ENCODE measurements at places on chromosomes 12 and 14.

DNA sequence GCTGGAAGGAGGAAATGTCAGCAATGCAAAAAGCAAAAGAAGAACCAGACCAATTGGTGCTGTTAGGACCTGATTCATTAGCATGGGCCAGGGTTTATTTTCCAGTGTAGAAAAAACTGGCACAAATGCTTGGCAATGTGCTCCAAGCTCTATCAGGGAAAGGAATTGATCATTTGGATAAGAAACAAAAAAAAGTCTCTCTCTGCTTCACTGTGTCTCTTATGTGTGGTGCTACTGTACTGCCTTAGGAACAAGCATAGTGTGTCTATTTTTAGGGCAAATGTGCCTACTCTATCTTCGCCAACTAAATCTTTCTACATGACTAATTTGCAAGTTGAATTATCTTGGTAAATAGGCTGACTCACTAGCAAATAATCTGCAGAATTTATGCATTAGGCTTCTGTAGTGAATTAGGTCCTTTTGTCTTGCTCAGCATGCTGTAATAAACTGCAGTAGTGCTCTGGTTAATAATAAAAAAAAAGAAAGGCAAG is 236.7 kb downstream of the MDGA2 start:
- no peak for DNase-seq

GRCh38 chr14:23174296-23175184 is 8.9 kb downstream of the SLC7A8 start:
- no peak for DNase-seq

- no peak for DNase-seq
These were observed 91.6 kb upstream of the GRIN2B start for GRCh38 chr12:14072987-14073386.

GRCh38 chr14:95180966-95181741 is 23.8 kb upstream of the DICER1 start:
- no peak for DNase-seq

DNA sequence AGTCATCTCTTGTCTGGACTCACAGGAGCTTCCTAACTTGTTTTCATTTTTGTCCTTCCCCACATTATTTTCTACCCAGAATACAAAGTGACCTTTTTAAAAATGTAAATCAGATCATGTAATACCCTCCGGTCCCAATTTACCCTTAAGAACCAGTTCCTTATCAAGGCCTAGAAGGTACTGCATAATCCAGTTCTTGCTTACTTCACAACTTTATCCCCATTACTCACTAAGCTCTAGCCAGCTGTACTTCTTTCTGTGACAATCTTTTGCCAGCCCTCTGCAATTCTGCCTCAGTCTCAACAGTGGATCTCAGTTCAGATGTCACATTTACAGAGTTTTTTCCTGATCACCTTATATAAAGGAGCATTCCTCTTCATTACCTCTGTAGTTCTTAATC is 11.6 kb downstream of the RAP1B start:
- DNase-seq: no peak

- no peak for DNase-seq
These were observed 23.4 kb downstream of the ALDH1L2 start for GRCh38 chr12:105060715-105061378.

GRCh38 chr12:76065917-76066316 is 18.6 kb downstream of the NAP1L1 start:
- no peak for DNase-seq

DNA sequence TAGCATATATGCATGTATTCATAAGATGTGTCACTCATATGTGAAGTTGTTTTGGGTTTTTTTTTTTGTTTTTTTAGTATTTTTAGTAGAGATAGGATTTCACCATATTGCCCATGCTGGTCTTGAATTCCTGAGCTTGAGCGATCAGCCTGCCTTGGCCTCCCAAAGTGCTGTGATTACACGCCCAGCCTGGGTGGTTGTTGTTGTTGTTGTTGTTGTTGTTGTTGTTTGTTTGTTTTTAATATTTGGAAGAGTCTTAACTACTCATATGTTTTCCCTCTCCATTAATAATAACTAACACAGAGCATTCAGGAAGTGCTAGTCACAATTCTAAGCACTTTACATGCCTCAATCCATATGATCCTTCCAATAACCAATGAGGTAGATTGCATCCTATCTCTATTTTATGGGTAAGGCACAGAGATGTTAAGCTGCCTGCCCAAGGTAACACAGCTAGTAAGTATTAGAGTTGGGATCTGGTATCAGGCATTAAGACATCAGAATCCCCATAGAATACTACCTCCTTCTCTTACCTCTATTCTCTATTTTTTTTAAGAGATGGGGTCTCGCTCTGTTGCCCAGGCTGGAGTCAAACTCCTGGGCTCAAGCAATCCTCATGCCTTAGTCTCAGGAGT is 27.6 kb downstream of the SLC25A21 start:
- DNase-seq: no peak

DNA sequence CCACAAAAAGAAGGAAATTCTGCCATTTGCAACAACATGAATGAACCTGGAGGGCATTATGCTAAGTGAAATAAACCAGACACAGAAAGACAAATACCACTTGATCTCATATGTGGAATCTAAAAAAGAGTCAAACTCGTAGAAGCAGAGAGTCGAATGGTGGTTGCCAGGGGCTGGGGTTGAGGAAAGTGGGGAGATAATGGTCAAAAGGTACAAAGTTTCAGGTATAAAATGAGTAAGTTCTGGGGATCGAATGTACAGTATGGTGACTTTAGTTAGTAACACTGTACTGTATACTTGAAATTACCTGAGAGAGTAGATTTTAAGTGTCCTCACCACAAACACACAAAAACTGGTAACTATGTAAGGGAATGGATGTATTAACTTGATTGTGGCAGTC is 129.4 kb downstream of the PPM1H start:
- no peak for DNase-seq

DNA sequence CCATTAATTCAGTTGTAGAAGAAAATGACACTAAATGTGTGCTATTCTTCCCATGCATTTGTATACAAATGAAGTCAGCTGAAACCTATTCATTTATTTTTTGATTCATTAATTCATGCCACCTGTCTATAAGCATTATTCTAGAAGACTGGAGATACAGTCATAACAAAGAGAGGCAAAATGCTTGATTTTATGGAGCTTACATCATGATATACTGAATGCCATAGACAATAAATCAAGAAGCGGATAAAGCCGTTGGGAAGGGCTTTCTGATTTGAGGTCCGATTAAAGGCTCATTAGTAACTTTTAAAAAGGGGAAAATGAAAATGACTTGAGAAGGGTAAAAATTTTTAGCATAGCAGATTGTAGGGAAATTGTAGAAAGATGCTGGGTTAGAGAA is 494.9 kb downstream of the RERGL start:
- DNase-seq: no peak

- no peak for DNase-seq
These were observed 499.0 kb downstream of the GALC start for GRCh38 chr14:87494010-87494409.

GRCh38 chr12:105262461-105263184 is 26.6 kb upstream of the APPL2 start:
- DNase-seq: no peak

- no peak for DNase-seq
These were observed 10.2 kb downstream of the STX2 start for GRCh38 chr12:130828895-130829294.

GRCh38 chr12:46663318-46663717 is 162.5 kb downstream of the SLC38A4 start:
- DNase-seq: no peak

GRCh38 chr14:38866461-38866860 is 236.6 kb downstream of the SEC23A start:
- DNase-seq: no peak

DNA sequence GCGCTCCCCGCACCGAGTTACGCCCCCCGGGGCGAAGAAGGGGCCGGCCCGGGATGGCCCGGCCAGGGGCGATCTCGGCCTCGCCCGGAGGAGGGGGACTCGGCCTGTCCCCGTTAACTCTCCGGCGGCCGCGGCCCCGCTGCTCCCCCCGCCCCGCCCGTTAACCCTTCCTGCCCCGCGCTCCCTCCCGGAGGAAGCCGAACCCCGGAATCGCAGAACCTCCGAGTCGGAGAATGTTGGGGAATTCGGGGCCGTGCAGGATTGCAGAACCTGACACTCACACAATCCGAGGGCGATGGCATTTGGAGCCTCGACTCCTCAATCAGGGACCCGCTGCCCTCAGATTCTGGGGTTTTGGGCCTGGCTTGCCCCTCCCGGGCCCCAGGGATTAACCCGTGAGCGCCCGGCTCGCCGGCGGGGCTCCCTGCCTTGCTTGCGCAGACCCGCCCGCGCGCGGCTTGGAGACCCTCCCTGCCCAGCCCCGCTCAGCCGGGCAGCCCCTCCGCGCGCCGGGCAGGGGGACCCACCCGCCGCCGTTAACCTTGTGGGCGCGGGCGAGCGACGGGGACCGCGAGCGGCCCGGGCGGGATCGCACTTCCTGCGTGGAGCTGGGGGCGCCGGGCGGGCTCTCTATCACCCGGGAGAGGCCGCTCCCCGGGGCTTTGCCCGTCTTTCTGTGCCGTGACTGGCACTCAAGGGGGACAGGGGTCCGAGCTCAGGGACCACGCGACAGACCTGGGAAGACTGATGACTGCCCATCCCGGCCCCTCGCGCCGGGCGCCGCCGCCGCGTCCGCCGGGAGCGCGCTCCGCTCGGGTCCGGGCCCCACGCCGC is 18.8 kb downstream of the BEGAIN start:
- DNase-seq: no peak

GRCh38 chr12:11656550-11656949 is 7.1 kb downstream of the ETV6 start:
- DNase-seq: no peak

DNA sequence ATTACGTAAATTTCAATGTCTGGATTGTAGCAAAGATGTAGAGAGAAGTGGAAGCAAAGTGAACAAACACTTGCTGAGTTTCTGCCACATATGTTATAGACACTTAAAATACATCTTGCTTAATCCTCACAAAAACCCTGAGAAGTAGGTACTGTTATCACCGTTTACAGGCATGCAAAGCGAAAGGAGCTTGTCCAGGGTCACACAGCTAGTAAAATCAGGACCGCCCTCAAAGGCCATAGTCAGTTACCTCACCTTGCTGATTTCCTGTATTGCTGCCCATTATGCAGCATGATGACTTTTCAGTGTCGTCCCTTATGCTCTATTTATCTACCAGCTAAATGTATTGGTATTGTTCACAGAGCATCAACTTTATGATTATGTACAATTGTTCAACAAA is 39.8 kb downstream of the TRHDE start:
- DNase-seq: no peak

GRCh38 chr12:120439646-120440247 is 1.8 kb downstream of the COX6A1 start:
- DNase-seq: no peak

- no peak for DNase-seq
These were observed 2.1 kb upstream of the TUBA1A start for GRCh38 chr12:49190974-49191373.

GRCh38 chr12:15322164-15323061 is at the start of gene PTPRO:
Gene PTPRO (plus strand): TSS chr12:15322508.
- DNase-seq: no peak

DNA sequence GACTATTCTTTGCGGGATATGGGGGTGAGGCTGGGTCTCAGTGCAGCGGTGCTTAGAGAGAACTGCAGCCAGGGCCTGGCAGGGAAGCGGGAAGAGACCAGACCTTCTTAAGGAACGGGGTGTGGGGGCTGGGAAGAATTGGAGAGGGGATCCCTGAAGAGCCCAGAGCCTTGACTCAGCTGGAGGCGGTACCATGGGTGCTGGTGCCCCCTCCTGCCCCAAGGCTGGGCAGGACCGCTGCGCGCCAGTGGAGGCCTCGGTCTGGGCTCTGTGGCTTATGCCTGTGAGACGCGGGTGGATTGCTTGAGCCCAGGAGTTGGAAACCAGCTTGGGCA is 1.3 kb upstream of the RNU7-1 start:
- no peak for DNase-seq

- no peak for DNase-seq
These were observed 188.4 kb upstream of the FKBP4 start for GRCh38 chr12:2606186-2606910.

DNA sequence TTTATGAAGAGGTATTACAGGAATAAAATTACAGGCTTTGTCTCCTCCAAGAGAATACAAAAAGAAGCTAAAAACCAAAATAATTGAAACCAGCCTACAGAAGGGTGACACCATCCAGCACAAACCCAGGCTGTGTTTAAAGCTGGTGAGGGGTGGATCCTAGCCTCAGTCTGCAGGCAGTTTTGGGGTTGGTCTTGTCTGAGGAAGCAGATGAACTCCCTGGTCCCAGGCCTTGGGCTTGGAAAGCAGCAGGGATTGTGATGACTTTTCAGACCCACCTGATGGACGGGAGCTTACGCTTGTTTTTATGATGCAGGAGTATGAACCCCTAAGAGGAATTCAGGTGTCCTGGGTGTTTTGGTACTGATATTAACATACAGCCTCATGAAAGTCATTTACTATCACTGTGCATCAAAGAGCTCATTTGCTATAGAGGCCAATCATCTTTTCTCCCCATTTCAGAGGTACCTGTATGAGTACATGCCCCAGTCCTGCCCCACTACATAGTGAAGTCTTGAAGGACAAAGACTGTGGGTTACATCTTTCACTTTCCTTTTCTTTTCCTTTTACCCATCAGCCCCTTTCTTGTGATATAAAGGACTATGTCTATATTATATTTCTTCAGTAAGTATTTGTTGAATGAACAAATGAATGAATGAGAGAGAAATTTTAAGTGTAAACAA is 18.1 kb downstream of the PRICKLE1 start:
- DNase-seq: no peak

DNA sequence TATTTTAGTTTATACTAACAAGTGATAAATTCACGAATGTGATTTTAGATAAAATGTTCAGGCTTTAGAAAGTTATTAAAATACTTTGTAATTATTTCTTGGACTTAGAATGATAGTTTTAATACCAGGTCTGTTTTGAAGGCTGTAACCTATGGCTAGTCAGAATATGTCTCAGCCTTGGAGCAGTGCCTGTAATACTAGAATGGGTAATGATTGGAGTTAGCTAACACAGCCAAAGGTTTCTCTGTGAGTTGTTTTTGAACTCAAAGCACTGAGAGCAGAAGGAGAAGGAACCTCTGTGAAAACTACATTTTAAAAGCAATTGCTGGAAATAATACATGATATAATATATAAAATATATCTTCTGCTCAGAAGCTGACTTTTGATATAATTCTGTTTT is 110.1 kb downstream of the TMEM117 start:
- DNase-seq: no peak
